NCI-H524 treated with DMSO at 0.1 percent for 48 hours (cell line): ENCODE measurements at places on chromosomes 6 and 20.

GRCh38 chr6:1525364-1526038 lies 84.2 kb upstream of the FOXC1 start:
- no peak for DNase-seq

DNA sequence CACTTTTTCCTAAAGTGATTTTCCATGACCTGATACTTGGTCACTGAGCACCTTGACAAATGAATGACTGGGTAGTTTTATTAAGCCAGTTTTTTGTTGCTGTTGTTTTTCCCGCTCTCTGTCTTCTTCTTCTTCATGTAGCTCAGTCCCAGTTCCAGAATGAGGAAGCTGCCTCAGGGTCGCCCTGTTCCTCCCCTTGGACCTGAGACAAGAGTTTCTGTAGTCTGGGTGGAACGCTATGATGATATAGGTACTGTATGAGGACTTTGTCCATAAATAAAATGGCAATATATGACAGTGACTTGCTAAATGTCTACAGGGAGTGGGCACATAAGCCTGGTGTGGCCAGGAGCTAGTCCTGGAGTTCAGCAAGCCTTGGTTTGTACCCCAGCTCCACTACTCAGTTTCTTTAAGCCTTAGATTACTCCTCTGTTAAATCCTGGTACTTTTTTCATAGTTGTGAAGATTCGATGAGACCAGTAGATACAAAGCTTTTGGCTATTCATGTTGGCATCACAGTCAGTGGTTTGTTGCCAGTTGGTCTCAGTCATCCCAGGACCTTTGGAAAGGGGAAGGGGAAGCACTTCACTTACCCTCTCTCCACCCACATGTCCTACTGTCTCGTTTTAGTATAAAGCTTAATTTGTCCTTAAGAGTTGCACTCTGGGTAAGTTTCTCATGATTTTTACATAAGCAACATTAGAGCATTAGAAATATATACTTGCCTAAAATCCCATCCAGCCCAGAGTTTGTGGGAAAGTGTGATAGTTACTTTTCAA lies 11.1 kb upstream of the ADIG start:
- no peak for DNase-seq

DNA sequence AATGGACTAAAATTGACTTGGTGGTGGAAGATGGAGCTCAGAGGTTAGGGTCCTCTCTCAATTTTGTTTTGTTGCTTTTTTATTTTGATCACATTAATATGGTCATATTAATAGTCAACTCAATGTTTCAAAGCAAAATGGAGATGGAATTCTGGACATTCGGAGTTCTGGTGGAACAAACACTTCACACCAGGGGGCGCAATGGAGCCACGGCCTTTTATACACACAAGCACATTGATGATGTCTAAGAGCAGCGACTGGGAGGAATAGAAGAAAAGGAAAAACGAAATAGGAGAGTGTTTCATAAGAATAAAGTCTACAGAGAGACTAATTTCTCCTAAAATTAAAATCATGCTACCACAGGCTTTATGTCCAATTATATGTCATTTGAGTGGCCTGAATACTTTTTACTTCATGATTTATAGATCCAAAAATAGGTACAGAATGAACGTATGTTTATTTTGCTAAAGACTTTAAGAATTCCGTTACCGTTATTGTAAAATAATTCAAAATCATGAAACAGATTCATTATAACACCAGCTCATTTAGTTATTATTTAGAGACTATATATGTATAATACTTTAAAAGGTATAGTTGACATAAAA lies 197.6 kb upstream of the SASH1 start:
- peak; percentile 20 for DNase-seq

DNA sequence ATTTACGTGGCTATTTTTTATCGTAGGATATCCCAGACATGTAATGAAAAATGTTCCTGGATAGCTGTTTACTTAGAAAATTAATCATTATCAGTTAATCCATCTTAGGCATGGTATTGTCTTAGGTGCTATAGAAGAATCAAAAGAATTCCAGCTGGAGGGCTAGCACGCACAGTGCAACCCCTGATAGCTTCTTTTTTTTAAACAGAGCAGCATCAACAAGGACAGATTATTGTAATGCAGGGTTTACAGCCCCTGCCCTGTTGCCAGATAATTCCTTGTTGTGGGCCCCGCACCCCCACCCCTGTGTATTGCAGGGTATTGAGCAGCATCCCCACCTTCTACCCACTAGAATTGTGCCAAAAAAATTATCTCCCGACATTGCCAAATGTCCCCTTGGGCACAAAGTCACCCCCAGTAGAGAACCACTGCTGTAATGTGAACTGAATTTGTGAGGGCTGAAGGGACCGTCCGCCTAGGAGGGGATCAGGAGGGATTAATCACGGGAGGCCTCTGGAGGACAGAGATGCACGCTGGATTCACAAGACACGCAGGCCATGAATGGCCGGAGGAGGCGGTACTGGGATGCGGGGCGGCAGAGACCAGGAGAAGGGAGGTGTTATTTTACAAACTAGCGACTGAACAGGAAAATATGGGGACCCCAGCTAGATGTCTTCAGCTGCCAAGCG lies 174.6 kb downstream of the ZDHHC14 start:
- no peak for DNase-seq

DNA sequence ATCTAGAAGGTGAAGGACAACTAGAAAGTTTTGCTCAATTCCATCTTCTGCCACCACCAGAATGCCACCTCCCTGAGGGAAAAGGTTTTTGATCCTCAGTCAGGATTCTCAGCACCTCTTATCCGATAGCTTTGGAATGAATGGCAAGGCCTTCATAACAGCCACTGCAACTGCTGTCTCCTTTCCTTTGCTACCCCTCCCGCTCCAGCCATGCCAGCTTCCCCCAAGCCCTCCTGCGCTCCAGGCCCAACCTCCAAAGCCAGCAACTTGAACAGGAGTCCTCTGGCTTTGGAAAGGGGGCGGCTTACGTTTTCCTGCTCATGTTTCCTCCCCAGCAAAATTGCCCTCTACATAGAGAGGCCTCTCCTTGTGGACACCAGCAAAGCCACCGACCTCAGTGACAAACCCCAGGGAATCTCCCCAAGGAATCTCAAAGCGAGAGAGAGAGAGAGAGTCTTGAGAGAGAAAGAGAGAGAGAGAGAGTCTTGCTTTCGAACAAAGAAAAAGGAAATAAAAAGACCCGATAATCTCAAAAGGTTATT lies 420 bp upstream of the BTN2A1 start:
- DNase-seq, result peak; percentile 54

GRCh38 chr6:138979365-138979764 lies 8.7 kb downstream of the REPS1 start:
- no peak for DNase-seq

- DNase-seq, result no peak
These were observed 39.4 kb upstream of the RGS17 start for GRCh38 chr6:153170511-153170910.

DNA sequence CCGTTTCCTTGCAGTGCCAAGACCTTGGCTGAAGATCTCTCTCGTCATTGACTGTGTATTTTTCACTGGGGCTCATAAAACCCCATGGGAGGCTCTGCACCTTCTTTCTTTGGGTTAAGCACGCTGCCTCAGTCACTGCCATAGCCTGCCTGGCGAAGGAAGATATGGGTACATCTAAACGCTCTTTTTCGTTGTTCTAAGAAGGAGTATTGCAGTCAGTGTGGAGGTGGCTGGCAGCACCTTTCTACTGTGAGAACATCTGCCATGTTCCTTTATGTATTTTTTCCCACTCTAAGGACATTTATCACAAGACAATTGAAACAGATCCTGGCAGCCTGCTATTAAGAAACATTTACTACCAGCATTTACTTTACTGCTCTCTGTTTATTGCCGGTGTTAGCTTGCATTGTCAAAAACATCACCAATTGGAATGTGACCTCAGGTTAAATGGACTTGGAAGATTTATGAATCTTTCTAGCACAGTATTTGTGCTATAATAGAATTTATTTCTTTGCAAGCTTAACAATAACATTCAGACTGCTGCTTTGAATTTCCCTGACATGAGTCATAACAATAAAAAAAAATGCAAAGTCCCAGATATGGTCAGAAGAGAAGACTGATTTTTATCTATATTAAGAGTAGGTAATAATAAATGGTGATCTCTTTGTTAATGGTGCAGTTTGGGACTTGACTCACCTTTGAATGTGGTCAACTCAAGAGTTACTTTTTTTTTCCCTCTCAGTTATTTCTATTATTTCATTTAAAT lies 62.2 kb upstream of the CLDN20 start:
- no peak for DNase-seq

- DNase-seq, result no peak
These were observed 129.1 kb upstream of the MANEA start for GRCh38 chr6:95448208-95448607.

GRCh38 chr6:12543953-12544352 lies 172.6 kb upstream of the PHACTR1 start:
- DNase-seq, result no peak

DNA sequence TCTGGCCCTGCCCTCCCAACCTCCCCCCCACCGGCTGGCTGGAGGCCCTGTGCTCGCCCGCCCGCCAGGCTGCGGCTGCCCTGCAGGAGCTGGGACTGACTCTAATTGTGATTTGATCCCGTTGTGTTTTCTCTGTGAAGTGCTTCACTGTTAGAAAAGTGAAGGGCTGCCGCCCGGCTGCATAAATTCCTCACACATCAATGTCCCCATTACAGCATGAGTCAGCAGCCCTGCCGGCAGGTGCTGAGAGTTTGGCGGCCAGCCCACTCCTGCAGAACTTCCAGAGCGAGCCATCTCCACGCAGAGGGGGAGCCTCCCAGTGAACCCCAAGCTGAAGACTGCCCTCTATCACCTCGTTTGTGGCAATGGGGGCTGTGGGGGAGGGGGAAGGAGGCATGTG lies 137.9 kb downstream of the DLL1 start:
- DNase-seq, result no peak

- no peak for DNase-seq
These were observed 30.7 kb downstream of the SLC35D3 start for GRCh38 chr6:136952714-136953260.

DNA sequence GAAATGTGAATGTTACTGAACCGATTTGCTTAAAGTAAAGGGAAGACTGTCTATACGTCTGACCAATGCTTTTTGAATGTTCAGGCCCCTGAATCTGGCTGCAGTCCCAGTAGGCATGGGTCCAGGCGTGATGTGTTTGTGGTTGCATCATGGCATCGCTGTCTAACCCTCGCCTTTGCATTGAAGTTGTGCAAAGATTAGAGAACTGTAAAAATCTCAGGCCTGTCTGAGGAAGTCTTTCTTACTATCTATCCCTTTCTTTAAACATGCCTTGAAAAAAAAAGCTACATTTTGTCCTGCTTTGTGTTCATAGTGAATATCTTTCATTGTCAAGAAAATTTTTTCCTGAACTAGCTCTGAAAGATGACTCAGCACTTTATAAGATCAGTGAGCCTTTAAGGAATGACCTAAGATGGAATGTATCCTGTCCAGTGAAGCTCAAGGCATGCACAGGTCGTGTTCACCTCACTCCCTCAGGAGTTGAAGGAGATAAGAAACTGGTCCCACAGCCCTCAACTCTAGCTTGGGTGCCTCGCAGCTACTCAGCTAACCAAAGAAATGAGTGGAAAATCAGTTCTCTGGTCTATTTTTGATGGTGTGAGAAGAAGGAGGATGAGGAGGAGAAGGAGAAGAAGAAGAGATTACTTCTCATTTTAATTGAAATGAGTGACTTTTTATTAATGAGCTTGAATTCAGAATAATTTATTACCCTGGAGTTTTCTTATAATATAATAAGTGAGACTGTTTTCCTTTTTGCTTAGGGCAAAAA lies 48.6 kb downstream of the TPD52L1 start:
- DNase-seq, result no peak

DNA sequence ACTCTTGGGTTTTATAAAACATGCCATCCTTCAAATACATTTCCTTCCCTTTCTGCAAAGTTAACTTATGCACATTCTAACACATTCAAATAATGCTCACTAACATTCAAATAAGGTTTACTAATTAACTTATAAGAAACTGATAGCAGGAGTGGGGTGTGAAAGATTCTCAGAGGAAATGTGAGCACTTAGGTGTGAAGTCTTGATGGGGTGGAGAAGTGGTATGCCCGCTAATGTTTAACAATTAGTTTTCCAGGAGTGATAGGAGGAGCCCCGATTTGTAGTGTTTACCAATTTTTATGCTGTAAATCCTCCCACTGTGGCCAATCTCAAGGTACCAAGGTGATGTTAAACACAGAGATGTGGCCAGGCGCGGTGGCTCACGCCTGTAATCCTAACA lies 18.3 kb upstream of the DSN1 start:
- DNase-seq, result no peak

GRCh38 chr6:37826993-37827392 lies 7.5 kb downstream of the ZFAND3 start:
- no peak for DNase-seq

DNA sequence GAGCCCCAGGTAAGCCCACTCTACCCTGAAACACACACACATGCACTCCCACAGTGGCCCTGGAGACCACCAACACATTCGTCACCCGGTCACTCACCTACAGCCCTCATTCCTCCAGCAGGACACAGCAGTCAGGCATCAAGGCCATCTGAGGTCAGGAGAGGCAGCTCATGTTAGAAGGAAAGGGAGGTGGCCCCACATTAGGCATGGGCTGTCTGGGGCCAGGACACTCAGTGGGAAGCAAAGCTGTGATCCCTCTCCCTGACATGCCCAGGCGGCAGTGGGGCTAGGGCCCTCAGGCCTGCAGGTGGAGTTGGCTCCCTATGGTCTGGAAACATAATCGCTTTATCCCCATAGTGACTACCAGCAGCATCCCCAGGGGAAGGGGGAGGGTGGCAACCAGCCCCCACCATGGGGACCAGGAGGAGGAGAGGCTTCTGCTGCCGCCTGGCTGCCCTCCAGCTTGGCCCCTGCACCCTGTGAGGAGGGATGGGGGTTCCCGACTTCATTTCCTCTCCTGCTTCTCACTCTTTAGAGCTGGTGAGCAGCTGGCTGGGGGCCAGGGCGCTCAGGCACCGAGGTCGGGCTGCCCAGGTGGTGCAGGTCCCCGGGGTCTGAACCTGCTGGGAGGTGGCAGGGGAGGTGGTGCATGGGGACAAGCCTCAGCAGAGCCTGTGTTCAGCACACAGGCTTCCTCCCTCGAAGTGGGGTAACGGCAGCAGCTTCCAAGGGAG lies 76.6 kb upstream of the CST7 start:
- peak; percentile 58 for DNase-seq

DNA sequence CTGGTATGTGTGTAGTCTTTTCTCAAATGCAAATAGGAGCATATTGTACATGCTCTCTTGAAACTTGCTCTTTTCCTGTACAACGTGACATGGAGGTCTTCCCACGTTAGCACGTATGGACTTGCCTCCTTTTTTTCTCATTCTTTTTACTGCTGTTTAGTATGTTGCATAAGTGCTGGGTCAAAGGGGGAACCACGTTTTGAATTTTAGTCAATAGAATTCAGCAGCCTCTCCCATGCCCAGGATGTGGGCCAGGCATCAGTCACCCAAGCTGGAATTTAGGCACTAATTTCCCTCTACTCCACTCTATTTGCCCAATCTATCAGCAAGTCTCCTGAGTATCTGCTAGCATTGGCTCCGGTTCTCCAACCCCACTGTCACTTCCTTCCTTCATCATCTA lies 41.5 kb upstream of the RNF24 start:
- no peak for DNase-seq

DNA sequence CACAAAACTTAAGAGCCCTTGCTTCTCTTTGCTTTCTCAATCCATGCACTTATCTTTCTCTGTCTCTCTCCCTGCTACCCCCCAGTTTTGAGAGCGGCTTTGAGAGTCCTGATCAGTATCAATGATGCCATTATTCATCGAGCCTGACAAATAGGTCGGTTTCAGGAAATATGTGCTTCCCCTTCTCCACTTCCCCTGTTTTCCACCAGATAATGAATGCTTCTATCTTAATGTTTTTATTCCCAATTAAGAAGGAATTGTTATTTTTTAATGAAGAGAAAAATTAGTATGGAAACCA lies 117.7 kb downstream of the KIF13A start:
- no peak for DNase-seq
